ENCODE measurements at places on chromosomes 1 and 21.

GRCh38 chr21:36246080-36246631 is 73.8 kb upstream of the MORC3 start:
- DNase-seq, result no peak

- DNase-seq, result no peak
Observed at GRCh38 chr21:36661511-36662309, 37.2 kb upstream of the SIM2 start.

- no peak for DNase-seq
Observed at GRCh38 chr1:155082301-155083051, 3.8 kb downstream of the EFNA3 start.

DNA sequence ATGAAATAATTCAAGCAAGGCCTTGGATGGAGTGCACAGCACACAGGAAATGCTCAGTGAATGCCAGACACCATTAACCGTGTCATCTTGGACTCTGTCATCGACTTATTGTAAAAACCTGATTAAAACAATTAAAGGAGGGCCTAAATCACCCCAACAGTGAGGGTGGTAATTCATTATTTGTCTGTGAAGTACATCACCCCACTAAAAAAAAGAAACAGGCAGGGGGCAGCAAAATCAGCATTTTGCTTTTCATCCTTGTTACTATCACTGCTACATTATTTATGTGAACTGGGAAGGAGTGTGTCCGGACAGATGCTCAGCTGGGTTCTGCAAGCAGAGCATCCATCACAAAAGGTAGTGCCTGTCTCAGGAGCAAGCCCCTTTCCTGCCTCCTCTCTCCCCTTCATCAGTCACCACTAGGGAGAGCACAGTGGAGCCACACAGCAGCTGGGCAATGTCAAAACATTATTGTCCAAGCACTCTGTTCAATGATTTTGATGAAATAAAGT is 98.5 kb downstream of the RERE start:
- DNase-seq, result no peak

- DNase-seq, result no peak
Observed at GRCh38 chr1:53122201-53122885, 20.1 kb downstream of the SLC1A7 start.

DNA sequence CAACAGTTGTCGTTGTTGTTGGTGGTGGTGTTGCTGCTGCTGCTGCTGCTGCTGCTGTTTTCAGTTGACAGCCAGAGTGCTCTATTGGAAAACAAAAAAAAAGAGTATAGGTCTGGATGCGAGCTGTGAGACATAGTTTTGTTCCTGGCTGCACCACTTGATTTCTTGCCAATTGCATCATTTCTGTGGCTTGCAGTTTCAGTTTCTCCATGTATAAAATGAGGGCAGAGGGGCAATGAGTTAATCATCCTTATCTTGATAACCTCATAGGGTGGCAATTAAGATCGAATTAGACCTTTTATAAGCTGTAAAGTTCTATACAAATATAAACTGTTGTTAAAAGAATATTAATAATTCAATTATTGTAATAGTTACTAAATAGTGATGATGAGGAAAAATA is 156.7 kb downstream of the DMRTA2 start:
- DNase-seq, result no peak

DNA sequence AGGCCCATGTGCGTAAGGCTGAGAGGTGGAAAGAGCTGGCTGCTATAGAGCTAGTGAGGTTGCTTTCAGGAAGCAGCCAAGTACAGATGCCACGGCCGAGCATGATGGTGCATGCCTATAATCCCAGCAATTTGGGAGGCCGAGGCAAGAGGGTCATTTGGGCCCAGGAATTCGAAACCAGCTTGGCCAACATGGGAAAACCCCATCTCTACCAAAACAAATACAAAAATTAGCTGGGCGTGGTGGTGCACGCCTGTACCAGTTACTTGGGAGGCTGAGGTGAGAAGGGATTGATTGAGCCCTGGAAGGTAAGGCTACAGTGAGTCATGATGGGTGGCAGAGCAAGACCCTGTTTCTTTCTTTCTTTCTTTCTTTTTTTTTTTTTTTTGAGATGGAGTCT is 2.7 kb downstream of the CCDC24 start:
- DNase-seq, result no peak

DNA sequence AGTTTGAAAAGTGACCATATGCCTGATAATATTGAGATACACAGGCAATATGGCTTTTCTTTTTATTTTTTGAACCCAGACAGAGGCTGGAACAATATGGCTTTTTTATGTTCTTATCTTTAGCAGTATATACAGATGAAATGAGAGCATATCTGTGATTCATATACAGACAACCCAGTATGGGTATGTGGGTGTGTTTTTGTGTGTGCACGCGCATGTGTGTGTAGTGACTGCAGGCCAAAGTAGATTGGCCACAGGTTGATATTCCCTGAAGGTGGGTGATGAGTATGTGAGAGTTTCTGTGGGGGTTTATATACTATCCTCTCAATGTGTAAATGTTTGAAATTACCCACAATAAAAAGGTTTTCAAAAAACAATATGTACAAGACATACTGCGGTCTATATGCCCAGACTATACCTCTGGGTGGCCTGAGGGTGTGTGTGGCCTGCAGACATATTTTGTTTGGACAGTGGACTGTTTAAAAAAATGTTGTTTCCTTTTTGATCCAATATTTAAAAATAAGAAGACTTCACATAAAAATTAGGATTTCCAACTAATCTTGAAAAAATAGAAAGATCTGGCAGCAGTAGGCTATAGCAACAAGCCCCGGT is 26.3 kb upstream of the TIAM1 start:
- DNase-seq, result no peak

Data from T-helper 9 cell (primary cell).